ENCODE measurements at places on chromosomes 12 and 14.

- no peak for DNase-seq
Observed at GRCh38 chr12:27614866-27615265, 81.4 kb upstream of the REP15 start.

DNA sequence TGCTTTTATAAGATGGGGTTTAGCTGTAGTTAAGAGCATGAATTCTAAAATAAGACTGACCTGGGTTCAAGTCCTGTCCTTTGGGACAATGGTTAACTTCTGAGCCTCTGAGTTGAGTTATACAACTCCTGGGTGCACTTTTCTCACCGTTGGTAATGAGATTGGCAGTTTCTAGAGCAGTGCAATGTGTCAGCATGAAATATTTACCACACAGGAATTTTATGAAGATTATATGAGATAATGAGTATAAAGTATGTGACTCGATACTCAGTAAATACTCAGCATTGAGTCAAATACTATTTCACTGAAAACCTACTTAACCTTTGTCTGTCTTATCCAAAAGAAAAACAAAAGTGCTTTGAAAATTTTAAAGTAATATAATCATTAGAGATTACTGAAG, 214.2 kb downstream of the CPNE8 start:
- DNase-seq, result no peak

DNA sequence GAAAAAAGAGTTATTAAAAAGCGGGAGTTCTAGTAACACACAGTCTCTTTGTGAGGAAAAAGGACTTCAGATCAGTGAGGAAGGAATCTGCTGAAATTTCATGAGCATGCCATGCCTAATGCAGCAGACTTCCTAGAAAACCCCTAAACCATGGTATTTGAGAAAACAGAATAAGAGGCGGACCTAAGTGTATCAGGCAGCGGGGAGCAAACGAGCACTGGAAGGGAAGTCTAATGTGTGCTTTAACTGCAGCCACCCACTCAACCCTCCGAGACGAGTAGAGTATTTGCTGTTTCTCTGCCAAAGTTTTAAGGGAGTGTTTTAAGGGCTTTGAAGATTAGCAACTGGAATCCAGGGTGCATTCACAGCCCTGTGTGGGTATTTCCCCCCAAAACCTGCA, 36.5 kb downstream of the ACADS start:
- no peak for DNase-seq

- no peak for DNase-seq
Observed at GRCh38 chr12:62622177-62622576, 155.6 kb downstream of the MON2 start.

GRCh38 chr14:30234966-30235365, 307.3 kb upstream of the PRKD1 start:
- no peak for DNase-seq

GRCh38 chr14:95258754-95259593, 60.7 kb downstream of the CLMN start:
- no peak for DNase-seq

DNA sequence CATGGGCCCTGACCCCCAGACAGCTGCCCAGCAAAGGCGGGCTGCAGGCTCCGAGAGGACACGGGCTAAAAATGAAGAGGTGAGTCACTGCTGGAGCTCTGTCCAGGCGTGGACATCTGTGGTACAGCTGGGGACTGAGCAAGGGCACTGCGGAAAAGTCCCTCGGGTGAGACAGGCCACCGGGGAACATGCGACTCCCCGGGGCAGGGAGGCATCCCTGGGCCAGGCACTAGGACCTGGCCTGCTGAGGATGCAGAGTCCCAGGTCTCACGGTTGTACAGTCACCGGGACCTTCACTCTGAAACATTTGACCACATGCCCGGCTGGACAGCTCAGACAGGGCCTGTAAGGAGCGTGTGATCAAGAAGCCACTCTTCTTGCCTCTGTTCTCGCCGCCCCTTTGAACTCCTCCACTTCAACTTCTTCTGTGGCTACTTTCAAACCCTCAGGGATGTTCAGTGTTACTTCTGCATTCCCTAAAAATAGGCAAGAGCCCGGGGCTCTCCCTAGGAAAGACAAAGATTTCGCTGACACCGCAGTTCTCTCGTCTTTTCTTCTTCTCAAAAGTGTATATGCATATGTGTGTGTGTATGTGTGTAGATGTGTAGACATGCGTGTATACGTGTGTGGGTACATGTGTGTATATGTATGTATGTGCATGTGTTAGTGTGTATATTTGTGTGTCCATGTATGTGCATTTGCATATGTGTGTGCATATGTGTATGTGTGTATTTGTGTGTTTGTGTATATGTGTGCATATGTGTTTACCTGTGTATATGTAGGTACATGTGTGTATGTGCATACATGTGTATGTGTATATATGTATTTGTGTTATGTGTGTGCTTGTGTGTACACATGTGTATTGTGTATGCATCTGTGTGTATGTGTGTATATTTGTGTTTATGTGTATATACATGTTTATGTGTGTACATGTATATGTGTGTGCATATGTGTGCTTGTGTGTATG, 5.0 kb upstream of the RFLNA start:
- DNase-seq, result no peak

- DNase-seq, result no peak
Observed at GRCh38 chr12:127811988-127812387, 455.0 kb upstream of the TMEM132C start.

DNA sequence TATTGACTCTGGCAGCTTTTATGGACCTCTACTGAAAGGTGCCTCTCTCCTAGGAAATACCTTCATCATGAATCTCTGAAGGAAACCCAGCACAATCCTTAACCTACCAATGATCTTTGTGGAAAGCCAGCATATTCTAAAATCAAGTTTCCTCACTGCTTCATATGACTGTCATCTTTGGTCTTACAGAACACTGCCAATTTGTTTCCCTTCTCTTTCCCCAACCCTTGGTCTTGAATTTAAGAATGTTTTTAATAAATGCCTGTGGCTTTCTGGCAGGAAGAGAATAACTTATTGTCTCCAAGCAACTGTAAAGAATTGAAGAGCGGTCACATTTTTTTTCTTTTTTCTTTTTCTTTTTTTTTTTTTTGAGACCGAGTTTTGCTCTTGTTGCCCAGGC, 427.6 kb downstream of the IPO8 start:
- DNase-seq, result no peak

GRCh38 chr12:28578361-28578760, 388.1 kb downstream of the CCDC91 start:
- DNase-seq, result no peak

- peak; percentile 60 for DNase-seq
Observed at GRCh38 chr12:106918746-106919145, 37.0 kb upstream of the TMEM263 start.

- no peak for DNase-seq
Observed at GRCh38 chr14:104917116-104917515, 7.6 kb upstream of the PLD4 start.

- DNase-seq, result no peak
Observed at GRCh38 chr14:78904094-78904493, 733.9 kb downstream of the NRXN3 start.

DNA sequence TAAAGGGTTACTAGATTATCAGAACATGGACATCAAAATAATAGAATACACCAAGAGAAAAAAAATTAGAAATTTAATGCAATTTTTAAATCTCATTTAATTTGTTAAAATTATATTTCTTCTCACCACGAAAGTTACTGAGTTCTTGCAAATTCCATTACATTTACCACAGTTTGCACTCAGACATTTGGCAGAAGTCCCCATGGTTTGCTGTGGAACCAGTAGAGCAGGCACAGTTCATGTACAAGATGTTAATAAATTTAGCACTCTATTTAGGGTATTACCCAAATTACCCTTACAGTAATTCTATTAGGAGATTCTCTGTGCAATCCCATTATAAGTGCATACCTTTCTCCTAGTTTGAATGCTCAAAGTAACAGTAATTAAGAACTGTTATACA, 9.7 kb downstream of the SCN8A start:
- DNase-seq, result no peak
